ENCODE measurements at places on chromosomes 11 and 22. TPM values are rescaled to one million over a fixed set of nuclear protein-coding genes. Genes with fewer than 3 reads are reported as not detected.

The ALDH3B2 gene
- total RNA-seq: 0.17 TPM

DNA sequence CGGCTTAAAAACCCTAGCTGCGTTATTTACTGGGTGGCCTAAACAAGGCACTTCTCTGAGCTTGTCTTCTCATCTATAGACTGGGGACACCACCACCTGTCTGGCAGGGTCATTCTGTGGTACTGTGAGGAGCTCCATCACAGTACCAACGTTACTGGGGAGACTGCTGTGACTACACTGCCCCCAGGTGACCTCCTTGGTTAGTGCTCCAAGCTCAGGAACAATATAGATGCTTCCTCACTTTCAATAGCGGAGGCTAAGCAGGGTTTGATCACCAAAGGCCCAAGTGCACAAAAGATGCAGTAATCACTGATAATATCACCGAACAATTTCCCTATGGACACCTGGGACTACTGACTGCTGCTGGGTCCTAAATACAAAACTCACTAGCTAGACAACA, 18.8 kb downstream of the PRPF19 start:
- peak; percentile 29 for DNase-seq

The ADM2 gene
- 21.2 TPM for total RNA-seq

GRCh38 chr11:47593492-47593933, 698 bp downstream of the C1QTNF4 start:
- no peak for DNase-seq

The JAML gene
- not detected for total RNA-seq

The LRRC10B gene
- total RNA-seq: not detected

- no peak for DNase-seq
Measured at GRCh38 chr11:75072582-75072981, 24.1 kb downstream of the OR2AT4 start.

GRCh38 chr11:34433899-34434298, 4.8 kb upstream of the CAT start:
- DNase-seq: no peak

DNA sequence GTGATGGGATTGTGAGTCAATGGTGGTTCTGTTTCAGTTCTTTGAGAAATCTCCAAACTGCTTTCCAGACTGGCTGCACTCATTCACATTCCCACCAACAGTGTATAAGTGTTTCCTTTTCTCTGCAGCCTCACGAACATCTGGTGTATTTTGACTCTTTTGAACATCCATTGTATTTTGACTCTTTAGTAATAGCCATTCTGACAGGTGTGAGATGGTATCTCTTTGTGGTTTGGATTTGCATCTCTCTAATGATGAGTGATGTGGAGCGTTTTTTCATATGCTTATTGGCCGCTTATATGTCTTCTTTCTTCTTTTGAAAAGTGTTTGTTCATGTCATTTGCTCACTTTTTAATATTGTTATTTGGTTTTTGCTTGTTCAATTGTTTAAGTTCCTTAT, 19.4 kb downstream of the NELL1 start:
- no peak for DNase-seq

- DNase-seq: peak; percentile 11
Measured at GRCh38 chr22:36818010-36818642, 1.3 kb upstream of the PVALB start.

DNA sequence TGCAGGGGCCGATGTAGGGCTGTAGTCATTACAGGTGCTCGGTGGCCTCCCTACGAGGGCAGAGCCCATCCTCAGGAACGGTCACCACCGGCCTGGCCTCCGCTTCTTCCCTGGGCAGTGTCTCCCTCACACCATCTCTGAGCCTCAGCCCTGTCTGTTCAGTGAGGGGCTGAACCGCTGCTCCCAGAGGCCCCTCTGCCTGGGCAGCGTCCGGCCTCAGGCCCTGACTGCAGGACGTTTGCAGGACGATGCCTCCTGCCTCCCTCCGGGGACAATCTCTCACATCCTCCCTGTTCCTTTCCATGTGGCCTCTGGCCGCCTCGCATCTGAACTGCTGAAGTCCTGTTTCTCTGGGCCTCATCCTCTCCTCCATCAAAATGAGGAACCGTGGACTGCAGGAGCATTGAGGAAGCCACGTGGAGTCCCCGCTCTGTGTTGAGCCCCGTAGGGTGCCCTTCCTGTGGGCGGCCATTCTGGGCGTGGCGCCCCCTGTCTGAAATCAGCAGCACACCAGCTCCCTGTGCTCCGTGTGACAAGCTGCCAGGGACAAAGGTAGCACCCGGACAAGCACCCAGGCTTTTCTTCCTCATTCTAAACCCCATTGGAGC, 933.5 kb downstream of the BRD1 start:
- no peak for DNase-seq

DNA sequence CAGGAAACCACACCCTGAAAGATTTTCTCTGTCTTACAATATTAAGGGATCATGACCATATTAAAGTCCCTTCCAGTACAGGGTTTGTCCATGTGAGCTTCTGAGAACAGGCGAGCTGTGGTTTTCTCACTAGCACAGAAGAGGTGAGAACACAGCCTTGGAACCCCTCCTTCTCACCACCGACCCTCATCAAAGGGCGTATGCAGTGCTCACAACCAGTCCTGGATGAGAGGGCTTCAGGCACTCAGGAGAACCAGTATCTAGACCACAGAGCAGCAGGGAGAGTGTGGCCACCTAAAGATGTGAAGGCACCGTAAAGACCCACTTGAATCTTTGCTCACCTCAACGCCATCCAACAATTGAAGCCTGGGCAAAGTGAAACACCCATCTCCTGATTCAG, 397.0 kb downstream of the ETS1 start:
- no peak for DNase-seq

- DNase-seq: peak; percentile 57
Measured at GRCh38 chr11:83863272-83863671, 577.1 kb upstream of the CCDC90B start.
